WTC11 (cell line): ENCODE measurements at places on chromosomes 6 and 20. TPM values are rescaled to one million over a fixed set of nuclear protein-coding genes. Genes with fewer than 3 reads are reported as not detected.

DNA sequence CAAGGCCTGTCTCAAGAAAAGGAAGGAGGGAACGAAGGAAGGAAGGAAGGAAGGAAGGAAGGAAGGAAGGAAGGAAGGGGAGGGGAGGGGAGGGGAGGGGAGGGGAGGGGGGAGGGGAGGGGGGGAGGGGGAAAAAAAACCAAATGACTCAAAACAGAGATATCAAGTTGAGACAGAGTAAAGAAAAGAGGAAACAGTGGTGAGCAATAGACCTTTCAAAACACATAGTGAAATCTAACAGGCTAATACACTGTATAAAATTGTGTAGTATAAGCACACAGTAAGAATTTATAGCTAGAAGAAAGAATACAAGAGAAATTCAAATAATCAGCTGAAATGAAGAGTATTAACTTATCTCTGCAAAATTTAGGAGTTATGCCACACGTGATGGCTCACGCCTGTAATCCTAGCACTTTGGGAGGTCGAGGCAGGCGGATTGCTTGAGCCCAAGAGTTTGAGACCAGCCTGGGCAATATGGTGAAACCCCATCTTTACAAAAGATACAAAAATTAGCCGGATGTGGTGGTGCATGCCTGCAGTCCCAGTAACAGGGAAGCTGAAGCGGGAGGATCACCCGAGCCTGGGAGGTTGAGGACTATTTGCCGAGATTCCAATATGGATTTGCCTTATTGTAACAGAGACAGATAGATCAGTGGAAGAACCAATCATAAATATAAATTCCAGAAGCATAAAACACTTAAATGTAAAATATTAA, 123.2 kb downstream of the PRND start:
- DNase-seq, result no peak

SRMS gene
- 0.21 to 0.46 TPM (median 0.26 TPM) in 3 replicates for total RNA-seq

DNA sequence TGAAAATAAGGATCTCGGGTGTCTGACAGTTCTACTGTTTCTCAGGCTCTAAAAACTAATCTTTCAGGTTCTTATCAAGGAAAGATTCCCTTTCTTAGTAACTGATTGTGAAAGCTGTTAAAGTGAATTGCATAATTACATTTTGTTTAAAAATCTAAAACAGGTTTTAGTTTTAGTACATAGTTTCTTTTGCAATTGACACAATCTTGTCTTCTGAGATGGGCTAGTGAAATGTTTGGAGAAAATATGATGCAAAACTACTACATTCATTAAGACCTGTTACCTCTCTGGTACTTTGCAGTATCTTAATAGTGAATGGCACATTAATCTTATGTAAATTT, 298.4 kb downstream of the UTRN start:
- no peak for DNase-seq

- no peak for DNase-seq
These were observed 3.2 kb upstream of the SMOC2 start for GRCh38 chr6:168437751-168438150.

- DNase-seq, result no peak
These were observed 21.3 kb upstream of the SYNDIG1 start for GRCh38 chr20:24448170-24448569.
